Lower leg skin (tissue), 4 donors: ENCODE measurements at places on chromosomes 11 and 22. TPM values are rescaled to one million over a fixed set of nuclear protein-coding genes. Genes with fewer than 3 reads are reported as not detected.

HINFP gene
- 28.7 TPM for total RNA-seq

OR8B12 gene
- not detected for total RNA-seq

ADSL gene
- total RNA-seq, result 29.2 TPM

XPNPEP3 gene
- total RNA-seq, result 8.7 TPM

FAM111B gene
- total RNA-seq, result 2.2 TPM
